Ovary (tissue), 10 donors: ENCODE measurements at places on chromosomes 3 and 15.

DNA sequence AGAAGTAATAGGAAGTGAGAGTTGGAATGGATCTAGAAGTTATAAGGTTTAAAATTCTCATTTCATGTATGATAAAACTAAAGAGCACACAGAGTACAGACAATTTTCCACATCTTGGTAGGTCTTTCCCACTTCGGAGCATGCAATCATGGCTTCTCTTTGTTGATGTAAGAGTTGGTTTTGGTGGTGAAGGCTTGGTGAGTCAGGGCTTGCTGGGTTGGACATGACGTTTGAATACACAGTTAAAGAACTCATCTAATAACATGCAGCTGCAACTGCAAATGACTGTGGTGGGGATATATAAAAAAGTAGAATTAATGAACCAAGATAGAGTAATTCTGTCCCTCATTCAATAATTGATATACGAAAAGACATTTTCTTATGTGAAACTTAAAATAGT is 39.5 kb upstream of the GRM7 start:
- no peak overlapping the region for H3K27ac ChIP-seq
- no peaks in the 10 kb centered on the region for H3K4me1 ChIP-seq
- H3K4me3 ChIP-seq, result no peak overlapping the region

DNA sequence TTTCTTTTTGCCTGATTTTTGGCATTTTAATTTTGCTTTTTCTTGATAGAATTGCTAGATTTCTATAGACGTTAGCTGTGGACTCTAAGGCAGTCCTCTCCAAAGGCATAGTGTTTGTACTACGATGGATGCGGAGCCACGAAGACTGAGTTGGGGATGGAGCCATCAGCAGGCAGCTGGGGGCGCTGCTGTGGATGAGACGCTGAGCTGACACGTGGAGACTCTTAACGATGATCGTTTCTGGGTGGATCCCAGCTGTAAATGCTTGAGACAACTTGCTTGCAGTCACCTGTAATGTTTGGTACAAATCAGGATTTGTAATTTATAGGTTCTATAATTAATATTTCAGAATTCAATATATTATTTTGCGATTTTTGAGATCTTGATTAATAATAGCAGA is 13.3 kb upstream of the PPP1R2 start:
- no peaks in the 10 kb centered on the region for H3K4me1 ChIP-seq
- H3K27me3 ChIP-seq, result no peaks in the 10 kb centered on the region
- no peak overlapping the region for H3K27ac ChIP-seq
- no peak overlapping the region for H3K4me3 ChIP-seq

- DNase-seq, result no peak
- H3K27ac ChIP-seq, result no peak overlapping the region
- H3K36me3 ChIP-seq, result no peaks in the 10 kb centered on the region
- H3K4me1 ChIP-seq, result peaks cover 10% of the 10 kb centered on the region
These were observed 103.7 kb upstream of the TPM1 start for GRCh38 chr15:62938825-62939224.

DNA sequence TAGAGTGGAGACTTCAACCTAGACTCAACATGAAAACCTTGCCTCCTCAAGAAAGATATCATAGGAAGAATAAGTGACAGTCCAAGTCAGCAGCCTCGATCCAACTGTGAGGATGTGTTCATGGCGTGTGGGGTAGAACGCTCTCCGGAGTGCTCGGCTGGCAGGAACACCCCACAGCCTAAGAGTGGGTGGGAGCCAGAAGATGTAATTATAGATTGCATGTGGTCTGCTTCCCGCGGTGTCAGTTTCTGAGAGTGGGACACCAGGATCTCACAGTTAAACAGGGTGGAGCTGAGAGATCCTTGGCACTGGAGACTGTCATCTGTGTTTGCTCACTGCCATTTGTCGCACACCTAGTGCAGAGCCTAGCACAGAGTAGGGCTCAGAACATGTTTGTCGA is 158.0 kb downstream of the CTNNB1 start:
- H3K4me3 ChIP-seq, result no peak overlapping the region
- no peaks in the 10 kb centered on the region for H3K27me3 ChIP-seq
- H3K4me1 ChIP-seq, result no peaks in the 10 kb centered on the region
- no peak overlapping the region for H3K27ac ChIP-seq

DNA sequence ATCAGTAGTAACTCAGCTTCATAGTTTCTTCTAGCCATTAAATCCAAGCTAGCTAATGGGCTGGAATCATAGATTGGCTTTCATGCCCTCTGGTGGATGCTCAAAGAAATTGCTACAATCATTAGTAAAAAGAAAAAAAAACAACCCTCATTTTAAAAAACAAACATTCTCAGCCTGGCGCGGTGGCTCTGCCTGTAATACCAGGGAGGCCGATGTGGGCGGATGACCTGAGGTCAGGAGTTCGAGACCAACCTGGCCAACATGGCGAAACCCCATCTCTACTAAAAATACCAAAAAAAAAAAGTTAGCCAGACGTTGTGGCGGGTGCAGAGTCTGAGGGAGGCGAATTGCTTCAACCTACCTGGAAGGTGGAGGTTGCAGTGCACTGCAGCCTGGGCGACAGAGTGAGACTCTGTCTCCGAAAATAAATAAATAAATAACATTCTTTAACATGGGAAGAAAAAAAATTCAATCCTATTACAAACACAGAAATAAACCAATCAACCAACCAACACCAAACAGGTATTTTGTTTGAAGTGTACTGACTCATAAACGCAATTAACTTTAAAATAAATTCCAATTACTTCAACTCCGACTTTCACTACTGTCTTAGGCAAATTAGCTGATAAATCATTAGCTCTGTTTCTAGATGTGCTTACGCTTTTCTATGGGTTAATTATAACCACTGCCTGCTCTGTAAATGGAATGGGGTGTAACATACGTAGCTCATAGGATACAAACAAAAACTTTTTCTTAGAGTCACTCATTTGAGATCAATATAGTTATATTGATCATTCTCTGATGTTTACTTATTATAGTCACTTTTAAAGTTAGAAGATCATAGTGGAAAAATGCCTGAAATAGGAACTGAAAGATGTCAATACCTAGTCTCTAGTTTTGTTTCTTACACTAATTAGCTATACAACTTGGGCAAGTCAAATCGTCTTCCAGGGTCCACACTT is 24.9 kb downstream of the TMEM207 start:
- H3K27me3 ChIP-seq, result no peaks in the 10 kb centered on the region
- no peak overlapping the region for H3K4me3 ChIP-seq
- peak; percentile 65 for DNase-seq
- no peak overlapping the region for H3K27ac ChIP-seq
- H3K4me1 ChIP-seq, result no peaks in the 10 kb centered on the region

- no peaks in the 10 kb centered on the region for H3K36me3 ChIP-seq
- H3K4me3 ChIP-seq, result no peak overlapping the region
- H3K27ac ChIP-seq, result no peak overlapping the region
- H3K4me1 ChIP-seq, result no peaks in the 10 kb centered on the region
- DNase-seq, result no peak
These were observed 24.0 kb upstream of the SRPRB start for GRCh38 chr3:133781570-133781969.

- no peaks in the 10 kb centered on the region for H3K4me1 ChIP-seq
- H3K27ac ChIP-seq, result no peak overlapping the region
- H3K27me3 ChIP-seq, result no peaks in the 10 kb centered on the region
- no peak for DNase-seq
- H3K36me3 ChIP-seq, result no peaks in the 10 kb centered on the region
These were observed 286.3 kb upstream of the ROBO2 start for GRCh38 chr3:76753599-76753998.

DNA sequence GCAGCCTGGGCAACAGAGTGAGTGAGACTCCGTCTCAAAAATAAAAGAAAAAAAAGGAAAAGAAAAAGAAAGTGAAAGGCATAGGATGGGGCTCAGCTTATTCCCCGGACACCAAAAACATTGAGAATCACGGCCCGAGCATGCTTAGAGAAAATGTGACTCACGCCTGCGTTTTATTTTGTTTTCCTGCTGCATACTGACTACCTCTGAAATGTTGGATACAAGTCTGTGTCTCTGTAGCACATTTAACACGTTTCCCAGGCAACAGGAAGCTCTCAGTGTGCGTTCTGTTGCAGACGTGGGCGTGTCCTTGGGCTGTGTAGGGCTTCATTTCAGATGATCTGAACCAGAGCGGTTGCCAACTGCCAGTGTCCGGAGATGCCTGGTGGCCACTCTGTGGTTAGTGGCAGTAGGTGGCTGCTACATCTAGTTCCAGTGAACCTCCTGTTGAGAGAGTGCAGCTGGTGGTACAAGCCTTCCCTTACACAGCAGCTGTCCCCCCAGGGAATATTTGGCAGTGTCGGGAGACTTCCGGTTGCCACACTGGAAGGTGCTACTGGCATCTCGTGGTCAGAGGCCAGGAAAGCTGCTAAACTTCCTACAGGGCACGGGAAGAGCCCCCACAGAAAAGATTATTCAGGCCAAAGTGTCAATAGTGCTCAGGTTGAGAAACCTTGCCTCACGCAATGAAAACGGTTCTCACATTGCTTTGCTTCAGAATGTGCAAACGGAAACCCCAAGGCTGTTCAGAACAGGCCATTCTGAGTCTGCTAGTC is 3.0 kb downstream of the SLC51A start:
- H3K4me3 ChIP-seq, result peak overlapping the region; percentile 14
- peaks cover 3% of the 10 kb centered on the region for H3K4me1 ChIP-seq
- DNase-seq, result peak; percentile 80
- H3K27ac ChIP-seq, result no peak overlapping the region

DNA sequence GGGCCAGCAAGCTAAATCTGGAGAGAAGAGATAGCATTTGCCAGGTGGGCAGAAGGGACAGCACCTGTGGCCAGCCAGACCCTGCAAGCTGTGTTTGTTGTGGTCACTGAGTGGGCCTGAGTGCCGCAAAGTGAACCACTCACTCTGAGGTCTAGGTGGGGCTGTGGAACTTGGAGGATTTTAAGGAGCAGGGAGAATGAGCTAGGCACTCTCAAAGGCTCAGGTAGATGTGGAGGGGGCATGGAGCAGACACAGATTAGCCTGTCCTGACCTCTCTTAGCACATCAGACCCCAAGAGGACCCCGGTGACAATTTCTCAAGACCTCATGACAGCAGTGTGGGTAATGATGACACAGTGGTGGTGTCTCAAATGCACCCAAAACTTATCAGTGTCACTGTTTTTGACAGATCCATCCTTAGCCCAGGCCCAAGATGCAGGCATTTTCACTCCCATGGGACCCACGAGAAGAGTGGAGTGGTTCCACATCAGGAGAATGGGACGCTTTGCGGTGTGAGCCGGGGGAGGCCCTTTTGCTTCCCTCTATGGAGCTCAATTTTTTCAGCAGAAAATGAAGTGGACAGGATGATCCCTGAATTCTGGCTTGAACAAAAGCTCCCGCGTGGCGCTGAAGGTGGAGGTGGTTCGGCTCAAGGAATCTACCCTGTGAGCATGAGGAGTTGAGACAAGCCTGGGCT is 43.8 kb upstream of the TLE3 start:
- no peaks in the 10 kb centered on the region for H3K36me3 ChIP-seq
- peaks cover 15% of the 10 kb centered on the region for H3K4me1 ChIP-seq
- H3K4me3 ChIP-seq, result no peak overlapping the region
- no peak for DNase-seq

GRCh38 chr3:160449636-160450598 is at the start of gene TRIM59:
TRIM59 (minus strand) TSS chr3:160449786; CDS start chr3:160439183, 10,603 bp downstream.
- DNase-seq, result peak; percentile 75
- H3K36me3 ChIP-seq, result no peaks in the 10 kb centered on the region
- no peaks in the 10 kb centered on the region for H3K4me1 ChIP-seq
- H3K27me3 ChIP-seq, result no peaks in the 10 kb centered on the region
- H3K4me3 ChIP-seq, result peak within 1 kb of the TSS; percentile 44

DNA sequence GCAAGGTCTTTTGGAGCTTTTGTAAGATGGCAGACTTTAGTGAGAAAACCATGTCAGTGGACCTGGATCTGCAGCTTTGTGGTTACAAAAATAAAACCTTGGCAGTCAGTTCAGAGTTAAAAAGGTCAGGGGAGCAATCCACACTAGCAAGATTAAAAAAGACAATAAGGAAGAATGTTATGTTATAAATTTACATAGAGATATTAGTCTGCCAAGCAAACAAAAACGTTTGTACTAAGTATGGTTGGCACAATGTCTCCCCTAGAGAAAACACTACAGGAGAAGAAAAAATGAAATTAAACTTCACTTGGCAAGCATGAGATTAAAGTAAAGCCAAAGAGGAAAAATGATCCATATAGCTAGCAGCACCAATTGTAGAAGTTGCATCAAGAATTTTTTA is 205.0 kb downstream of the LSAMP start:
- H3K4me1 ChIP-seq, result no peaks in the 10 kb centered on the region
- H3K4me3 ChIP-seq, result no peak overlapping the region
- no peaks in the 10 kb centered on the region for H3K36me3 ChIP-seq
- H3K27me3 ChIP-seq, result no peaks in the 10 kb centered on the region
- DNase-seq, result no peak

DNA sequence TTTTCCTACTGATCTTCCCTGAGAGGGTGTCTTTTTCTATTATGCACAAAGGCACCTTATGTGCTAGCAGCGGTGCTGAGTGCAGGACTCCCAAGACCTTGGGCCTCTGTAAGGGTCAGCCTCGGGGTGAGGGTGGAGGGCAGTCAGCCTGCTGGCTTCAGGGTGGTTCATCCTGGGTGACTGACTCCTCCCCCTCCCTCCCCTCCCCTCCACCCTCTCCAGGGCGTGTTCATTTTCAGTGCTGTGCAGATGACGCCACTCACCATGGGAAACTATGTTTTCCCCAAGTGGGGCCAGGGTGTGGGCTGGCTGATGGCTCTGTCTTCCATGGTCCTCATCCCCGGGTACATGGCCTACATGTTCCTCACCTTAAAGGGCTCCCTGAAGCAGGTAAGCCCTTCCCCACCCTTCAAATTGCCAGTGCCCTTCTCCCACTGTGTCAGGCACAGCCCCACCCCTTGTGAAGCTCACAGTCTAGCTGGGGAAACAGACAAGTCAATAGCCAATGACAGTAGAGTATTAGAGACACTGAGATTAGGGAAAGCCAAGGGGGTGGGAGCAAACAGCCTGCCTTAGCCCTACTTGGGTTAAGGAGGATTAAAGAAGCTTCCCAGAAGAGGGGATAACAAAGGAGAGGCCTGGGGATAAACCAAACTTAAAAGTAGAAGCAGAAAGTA is 41.9 kb downstream of the SLC6A1 start:
- H3K36me3 ChIP-seq, result no peaks in the 10 kb centered on the region
- no peaks in the 10 kb centered on the region for H3K4me1 ChIP-seq
- DNase-seq, result no peak
- no peak overlapping the region for H3K4me3 ChIP-seq

DNA sequence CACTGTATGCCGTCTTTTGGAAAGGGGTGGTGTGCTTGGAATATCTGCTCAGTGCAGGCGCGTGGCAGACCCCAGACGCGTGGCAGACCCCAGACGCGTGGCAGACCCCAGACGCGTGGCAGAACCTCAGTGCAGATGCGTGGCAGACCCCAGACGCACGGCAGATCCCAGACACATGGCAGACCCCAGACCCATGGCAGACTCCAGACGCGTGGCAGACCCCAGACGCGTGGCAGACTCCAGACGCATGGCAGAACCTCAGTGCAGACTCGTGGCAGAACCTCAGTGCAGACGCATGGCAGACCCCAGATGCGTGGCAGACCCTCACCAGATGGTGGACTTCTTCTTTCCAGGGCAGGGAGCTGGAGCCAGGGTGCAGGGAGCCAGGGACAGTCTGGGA is 637 bp upstream of the MUC4 start:
- H3K27me3 ChIP-seq, result no peaks in the 10 kb centered on the region
- H3K4me3 ChIP-seq, result no peak overlapping the region
- no peaks in the 10 kb centered on the region for H3K4me1 ChIP-seq
- H3K27ac ChIP-seq, result no peak overlapping the region
- no peak for DNase-seq
- no peaks in the 10 kb centered on the region for H3K36me3 ChIP-seq

- no peak overlapping the region for H3K27ac ChIP-seq
- no peaks in the 10 kb centered on the region for H3K4me1 ChIP-seq
- H3K36me3 ChIP-seq, result no peaks in the 10 kb centered on the region
- H3K27me3 ChIP-seq, result no peaks in the 10 kb centered on the region
- no peak for DNase-seq
- H3K4me3 ChIP-seq, result no peak overlapping the region
These were observed 90.7 kb upstream of the IQSEC1 start for GRCh38 chr3:13163848-13164382.
